ENCODE measurements at places on chromosomes 2 and 18.

DNA sequence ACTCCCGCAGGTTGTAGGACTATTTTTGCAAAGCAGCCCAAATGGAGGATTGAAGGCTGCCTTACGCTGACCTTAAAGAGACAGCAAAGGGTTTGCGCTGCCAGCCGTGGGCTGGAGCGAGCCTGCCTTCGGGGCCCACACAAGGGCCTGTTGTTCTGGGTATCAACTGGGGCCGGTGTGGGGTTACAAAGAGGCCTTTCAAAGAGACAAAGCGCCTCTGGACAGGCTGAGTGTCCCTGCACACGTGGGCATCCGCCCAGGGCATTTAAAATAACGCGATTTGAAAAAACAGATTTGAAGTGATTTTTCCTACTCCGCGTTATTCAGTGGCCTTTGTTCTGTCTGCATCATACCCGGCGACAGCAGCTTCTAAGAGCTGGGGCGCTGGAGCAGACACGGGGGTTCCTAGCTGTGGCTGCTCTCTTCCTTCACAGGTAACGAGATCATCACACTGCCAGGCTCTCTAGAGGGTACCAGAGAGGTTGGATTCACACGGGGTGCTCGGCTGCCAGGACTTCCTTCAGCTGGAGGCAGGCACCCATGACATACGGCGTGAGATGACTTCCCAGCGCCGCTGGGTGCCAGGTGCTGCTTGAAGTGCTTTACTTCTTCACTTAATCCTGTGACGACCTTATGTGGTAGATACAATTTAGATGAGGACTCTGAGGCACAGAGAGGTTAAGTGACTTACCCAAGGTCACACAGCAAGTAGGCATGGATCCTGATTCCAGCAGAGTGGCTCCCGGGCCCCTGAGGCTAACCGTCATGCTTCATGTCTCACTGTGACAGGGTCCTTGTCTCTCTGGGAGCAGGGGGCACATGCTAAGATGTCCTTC is 32.2 kb downstream of the MAL start:
- DNase-seq, result no peak

DNA sequence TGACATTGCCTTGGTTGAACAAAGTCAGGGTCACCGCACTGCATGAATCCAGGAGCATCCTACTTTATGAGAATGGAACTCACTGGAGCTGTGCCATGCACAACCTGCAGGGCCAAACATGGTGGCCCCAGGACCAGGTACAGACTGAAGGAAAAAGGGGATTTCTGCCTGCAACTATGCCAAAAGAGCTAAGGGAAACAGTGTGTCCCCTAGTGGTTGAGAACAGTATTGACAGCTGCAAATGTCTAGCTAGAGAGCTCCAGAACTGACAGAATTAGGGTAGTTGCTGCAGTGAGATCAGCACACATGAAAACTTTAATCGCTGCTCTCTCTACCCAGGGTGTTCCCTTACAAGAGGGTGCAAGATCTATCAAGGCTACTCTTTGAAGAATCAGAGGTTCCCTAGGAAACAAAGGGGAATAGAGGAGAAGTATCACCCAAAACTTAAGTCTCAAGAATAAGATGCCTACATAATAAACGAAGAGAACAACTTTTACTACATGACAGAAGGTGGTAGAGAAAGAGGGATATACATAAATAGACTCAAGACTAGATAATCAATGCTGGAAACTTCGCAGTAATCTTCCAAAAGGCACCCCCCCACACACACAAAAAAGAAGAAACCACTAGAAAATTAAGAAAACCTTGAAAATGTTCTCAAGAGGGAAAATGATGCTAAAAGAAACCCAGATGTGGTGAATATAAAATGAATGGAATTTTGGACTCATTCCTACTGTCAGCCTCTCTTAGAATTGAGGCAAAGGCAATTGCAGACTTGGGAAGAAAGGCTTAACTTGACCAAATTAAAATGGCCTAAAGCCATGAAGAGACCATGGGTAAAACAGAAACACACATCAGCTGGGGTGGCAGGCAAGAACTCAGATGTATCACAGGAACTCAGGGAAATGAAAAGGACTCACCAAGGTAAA is 43.6 kb upstream of the IHH start:
- DNase-seq, result no peak

GRCh38 chr2:66683599-66683998 is 248.7 kb downstream of the MEIS1 start:
- DNase-seq, result no peak

DNA sequence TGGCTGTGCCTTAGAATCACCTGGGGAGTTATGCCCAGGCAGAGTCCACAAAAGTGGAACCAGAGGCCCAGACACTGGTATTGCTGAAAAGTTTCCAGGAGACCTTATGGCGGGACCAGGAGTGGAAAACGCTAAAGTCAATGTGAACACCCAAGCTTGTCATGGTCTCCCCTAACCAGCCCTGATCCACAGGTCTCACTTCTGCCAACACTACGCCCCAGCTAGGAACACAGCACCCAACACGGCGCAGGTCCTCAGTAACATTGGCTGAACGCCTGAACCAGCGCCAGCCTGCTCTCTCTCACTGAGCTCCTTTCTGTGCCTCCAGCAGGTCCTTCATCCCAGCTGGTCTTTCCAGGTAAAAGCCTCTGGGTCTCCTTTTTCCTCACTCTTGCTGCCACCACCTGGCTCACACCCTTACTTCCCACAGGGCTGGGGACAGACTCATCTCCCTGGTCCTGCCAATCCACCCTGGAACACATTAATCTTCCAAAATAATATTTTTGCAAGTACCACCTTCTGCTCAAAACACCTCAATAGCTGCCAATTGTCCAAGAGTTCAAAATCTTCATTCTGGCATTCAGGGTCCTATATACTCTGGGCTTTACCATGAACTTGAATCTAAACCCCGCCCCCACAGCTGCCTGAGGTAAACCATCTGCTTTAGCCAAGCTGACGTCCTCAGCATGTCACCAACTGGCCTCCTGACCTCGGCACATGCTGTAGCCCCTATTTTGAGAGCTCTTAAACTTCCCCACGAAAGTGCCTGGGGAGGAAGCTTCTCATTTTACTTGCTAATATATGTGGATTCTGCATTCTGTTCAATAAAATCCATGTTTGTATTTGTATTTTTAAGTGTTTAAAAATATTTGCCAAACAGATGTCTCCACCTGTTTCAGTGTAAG is 34.6 kb downstream of the ADCY3 start:
- DNase-seq, result no peak

DNA sequence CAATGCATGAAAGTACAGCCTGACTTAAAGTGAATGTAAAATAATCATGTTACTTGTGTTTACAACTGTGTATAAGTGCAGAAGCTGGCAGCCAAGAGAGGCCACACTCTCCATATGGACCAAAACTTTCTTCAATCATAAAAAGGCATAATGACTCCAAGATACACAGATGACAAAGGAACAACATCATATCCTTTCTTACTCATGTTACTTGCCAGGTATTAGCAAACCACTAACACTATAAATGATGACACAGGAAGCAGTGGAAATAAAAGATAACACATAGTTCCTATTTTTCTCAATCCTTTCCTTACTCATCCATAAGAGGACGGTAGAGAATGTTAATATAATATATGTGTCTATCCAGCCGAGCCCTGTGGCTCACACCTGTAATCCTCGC is 400.0 kb upstream of the CDH2 start:
- no peak for DNase-seq

GRCh38 chr2:131394147-131394931 is 30.4 kb upstream of the RAB6D start:
- no peak for DNase-seq

Data from kidney epithelial cell (primary cell).